Activated T-cell treated with anti-CD3 and anti-CD28 coated beads, Interleukin-2, amount 50 U/mL, for 1 hour (primary cell): ENCODE measurements at places on chromosomes 16 and 17.

GRCh38 chr16:82138478-82139285, 31.3 kb downstream of the MPHOSPH6 start:
- no peak for DNase-seq

GRCh38 chr17:30229012-30229411, 6.5 kb downstream of the SLC6A4 start:
- DNase-seq = no peak

DNA sequence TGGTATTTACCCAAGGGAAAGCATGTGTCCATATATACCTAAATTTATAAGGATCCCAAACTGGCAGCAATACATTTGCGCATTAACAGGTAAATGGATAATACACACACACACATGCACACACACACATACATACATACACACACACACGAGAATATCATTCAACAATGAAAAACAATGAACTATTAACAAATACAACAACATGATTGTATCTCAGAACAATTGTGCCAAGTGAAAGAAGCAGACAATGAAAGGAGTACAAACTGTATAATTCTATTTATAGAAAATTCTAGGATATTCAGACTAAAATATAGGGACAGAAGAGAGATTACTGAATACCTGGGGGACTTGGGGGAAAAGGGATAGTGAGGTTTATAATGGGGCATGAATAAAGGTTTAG, 323.0 kb downstream of the KCNJ2 start:
- no peak for DNase-seq

DNA sequence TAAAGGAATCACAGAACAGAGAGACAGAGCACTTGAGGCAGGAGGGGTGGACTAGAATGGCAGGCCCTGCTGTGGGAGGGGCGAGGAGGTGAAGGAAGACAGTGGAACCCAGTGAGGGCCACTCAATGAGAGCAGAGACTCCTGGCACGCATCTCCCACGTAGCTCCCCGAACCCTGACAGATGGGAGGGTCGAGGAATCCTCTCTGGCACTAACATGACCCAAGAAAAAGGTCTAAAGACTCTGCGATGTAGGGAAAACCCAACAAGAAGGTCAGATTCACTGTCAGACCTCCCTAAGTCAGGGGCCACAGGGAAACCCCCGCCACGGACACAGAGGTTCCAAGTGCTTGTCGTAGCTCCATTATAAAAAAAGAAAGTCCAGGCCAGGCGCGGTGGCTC, 15.0 kb downstream of the ZDHHC7 start:
- DNase-seq = no peak

DNA sequence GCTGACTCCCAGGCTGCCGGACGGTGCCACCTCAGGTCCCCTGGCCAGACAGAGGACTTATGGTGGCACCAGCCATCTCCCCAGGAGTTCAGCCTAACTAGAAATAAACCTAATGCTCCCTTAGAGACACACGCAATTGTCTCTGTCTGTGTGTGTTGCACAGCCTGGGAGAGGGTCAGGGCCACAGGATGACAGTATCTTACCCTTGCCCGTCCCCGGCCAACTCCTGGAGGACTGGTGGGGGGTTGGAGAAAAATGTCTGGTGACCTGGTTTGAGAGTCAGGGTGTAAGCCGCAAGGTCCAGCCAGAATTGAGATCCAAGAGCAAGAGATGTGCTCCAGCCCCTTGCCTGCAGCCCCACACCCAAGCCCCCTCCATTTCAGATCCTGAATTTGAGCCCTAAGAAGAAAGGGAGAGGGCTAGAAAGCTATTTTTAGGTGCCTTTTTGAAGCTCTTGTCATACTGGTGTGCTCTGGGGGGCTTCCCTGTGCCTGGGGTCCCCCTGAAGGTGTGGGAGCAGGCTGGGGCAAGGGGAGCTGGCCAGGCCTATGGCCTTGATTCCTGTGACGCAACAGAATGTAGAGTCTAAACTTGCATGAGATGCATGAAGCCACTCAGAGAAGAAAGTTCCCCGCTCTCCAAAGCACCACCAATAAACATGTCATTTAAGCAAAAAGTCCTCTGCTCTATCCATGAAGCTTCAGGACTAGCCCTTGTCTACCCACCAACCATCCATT, 12.9 kb downstream of the ZNF319 start:
- no peak for DNase-seq
